NCI-H2081 (cell line): ENCODE measurements at places on chromosomes 7 and 10.

DNA sequence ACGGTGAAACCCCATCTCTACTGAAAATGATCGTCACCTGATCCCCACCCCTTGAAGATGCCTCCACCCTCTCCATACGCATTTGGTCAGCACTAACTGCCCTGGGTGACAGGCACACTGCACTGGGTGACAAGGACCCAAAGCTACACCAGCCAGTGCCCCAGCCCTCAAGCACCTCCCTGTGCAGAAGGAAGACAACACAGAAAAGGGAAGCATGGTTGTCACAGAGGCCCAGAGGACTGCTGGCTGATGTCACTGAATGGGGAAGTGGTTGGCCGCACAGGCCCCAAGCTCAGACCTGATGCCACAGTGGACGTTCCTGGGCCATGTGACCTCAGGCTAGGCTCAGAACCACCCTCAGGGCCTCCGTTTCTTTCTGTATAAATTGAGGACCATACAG, 4.2 kb upstream of the PILRA start:
- no peak for DNase-seq

DNA sequence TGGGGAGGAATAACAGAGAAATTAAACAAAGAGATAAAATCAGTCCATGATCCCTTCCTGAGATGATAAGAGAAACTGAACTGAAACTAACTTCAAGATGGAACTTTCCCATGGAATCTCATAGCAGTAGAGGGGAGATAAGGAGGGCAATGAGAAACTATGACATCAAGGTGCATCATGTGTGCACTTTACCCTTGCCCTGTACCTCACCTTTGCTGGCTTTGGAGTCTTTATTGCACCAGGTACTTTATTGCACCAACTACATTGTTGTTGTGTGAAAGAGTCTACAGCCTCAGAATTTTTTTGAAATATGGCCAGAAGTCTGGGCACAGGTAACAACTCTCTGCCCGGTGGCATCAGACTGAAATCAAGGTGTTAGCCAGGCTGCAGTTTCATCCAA, 11.2 kb upstream of the SMC3 start:
- DNase-seq = no peak

DNA sequence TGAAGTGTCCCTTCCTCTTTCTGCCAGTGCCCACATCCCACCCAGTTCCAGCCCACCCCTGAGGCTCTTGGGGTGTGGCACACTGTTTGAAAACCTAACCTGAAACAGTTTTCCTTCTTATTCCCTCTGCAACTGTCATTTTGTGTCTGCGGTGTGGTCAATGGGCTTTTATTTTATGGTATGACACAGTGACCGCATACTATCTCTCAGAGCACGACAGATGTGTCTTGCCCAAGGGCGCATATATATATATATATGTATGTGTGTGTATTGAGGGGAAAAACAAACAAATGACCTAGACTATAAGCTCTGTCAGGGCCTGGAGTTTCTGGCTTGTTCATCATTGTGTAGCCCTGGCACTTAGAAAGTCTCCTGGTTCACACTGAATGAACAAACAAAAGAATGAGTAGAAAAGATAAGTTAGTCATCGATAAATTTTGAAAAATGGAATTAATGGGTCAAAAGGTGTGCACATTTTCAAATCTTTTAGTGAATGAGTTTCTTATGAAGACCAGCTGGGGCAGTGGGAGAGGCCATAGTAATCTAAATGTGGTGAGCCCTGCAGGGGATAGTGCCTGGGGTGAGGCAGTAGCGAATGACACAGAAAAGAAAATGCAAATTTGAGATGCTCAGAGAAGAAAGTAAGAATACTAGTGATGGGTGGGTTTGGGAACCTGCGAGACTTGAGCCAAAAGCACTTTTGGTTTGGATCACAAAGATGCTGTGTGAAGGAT, 198.4 kb downstream of the SNX10 start:
- DNase-seq = no peak

- DNase-seq = no peak
These were observed 27.8 kb upstream of the ITGB8 start for GRCh38 chr7:20302891-20303290.

- peak; percentile 86 for DNase-seq
These were observed 1.2 kb upstream of the TMEM178B start for GRCh38 chr7:141072548-141073172.

- no peak for DNase-seq
These were observed 19.2 kb upstream of the SMO start for GRCh38 chr7:129169171-129169671.

DNA sequence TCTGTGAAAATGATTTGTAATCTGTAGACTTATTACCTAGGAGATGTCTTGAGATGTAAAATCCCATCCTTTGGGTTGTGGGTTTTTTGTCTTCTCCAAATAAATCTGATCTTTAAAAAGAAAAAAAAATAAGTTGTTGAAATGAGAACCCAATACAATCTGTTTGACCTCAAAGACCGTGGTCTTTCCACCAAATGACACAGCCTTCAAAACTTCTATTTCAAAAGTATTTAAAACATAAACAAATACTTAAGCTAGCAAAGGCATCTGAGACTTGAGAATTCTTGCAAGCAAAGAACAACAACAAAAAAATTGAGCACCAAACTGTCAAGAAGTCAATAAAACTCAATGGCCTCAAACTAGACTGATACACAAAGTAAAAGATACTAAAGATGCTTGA, 67.9 kb upstream of the HECW1 start:
- DNase-seq = no peak

GRCh38 chr7:143233816-143234532, 12.1 kb downstream of the TAS2R40 start:
- DNase-seq = no peak

DNA sequence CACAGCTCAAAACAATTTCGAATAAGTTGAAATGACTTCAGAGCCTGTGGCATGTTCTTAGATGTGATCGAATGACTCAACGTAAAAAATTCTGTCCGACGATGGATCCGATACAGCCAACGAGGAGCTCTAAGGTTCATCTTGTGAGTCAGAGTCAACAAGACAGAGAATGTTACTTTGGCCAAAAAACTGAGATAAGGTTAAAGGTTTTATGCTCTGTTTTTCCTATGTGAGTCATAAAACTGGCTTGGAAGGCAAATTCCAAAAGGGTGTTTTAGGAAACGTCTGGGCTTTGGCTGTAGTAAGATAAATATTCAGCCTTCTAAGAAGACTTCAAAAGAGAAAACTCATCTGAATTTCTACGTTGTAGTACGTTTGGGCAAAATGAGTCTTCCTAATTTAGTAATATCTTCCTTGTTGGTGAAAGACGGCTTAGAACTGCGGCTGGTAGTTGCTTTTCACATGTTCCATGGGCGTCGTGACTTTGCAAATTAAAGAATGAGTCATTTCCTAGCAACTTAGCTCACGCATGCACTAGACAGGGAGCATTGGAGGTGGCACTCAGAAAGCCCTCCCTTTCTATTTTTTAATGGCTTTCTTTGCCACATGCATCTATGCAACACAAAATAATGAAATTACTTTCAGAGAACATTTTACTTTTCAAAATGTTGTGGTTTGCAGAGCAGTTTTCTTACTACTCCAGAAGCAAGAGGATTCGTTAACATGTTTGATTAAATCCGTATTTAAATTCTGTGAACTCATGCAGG, 28.2 kb downstream of the PFKP start:
- no peak for DNase-seq

- peak; percentile 28 for DNase-seq
These were observed 860 bp downstream of the SEC31B start for GRCh38 chr10:100518761-100519241.

- no peak for DNase-seq
These were observed 200.9 kb downstream of the GRM3 start for GRCh38 chr7:86844608-86845007.

DNA sequence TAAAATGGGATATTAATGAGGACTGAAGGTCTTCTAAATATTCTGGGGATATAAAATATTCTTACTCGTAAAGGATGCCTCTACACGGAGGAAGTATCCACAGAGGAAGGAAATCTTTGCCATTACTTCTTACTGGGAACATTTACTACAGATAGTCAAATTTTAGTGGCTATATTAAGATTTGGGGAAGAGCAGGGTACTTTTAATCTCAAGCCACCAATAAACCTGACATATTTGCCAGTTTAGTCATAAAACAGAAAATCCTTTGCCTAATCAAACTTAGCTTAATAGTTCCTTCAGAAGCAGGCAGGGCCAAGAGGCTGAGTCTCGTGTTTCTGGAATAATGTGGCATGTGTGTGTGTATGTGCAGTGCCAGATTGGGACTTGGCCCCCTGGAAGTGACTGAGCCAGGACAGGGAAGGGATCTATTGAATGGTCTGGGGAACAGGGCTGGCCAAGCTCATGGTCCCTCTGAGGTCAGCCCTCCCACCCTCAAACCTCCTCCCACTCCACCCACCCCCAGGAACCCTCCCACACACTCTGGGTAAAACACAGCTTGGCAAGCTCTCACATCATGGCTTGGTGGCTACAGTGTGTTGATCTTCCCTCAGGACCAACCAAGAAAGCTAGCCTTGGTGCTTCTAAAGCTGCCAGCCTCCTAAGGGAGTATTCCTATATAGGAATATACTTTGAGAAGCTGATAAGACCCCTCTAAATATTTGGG, 1.6 kb upstream of the PIK3CG start:
- DNase-seq = no peak

DNA sequence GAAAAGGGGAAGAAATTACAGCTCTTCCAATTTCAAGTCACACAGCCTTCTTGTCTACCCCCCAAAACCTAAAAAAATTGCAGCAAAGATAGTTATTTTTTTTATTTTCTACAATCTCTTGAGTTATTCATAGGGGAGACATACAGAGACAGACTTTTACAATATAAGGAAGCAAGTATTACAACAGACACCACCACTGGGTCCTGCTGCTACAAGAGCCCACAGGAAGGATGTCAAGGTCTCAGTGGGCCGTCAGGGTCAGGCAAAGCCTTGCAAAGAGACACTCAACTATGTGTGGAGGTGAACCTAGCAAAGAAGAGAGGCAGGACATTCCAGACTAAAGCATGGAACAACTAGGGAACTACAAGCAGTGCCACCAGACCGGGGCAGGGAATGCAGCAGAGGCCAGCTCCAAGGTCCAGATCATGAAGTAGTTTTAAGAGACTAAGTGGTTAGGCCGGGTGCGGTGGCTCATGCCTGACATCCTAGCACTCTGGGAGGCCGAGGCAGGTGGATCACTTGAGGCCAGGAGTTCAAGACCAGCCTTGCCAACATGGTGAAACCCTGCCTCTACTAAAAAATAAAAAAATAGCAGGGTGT, 28.2 kb upstream of the ZCCHC24 start:
- no peak for DNase-seq

- no peak for DNase-seq
These were observed 124.6 kb upstream of the ZNF479 start for GRCh38 chr7:57256637-57257375.

- DNase-seq = no peak
These were observed 312.8 kb upstream of the NFE2L3 start for GRCh38 chr7:25839084-25839769.

GRCh38 chr7:106234425-106234824, 50.4 kb downstream of the NAMPT start:
- no peak for DNase-seq

GRCh38 chr7:150524018-150524417, 9.3 kb downstream of the GIMAP7 start:
- DNase-seq = no peak

- DNase-seq = no peak
These were observed 40.6 kb upstream of the NCAPG2 start for GRCh38 chr7:158745057-158745715.

- no peak for DNase-seq
These were observed 876.2 kb upstream of the AUTS2 start for GRCh38 chr7:68722044-68722443.

- DNase-seq = no peak
These were observed 214.8 kb downstream of the GLRX3 start for GRCh38 chr10:130350996-130351395.

GRCh38 chr7:47482013-47482875, 99.7 kb downstream of the TNS3 start:
- no peak for DNase-seq

GRCh38 chr7:23247046-23247602, 549 bp downstream of the GPNMB start:
- no peak for DNase-seq

- peak; percentile 51 for DNase-seq
These were observed 127.6 kb upstream of the RHOBTB1 start for GRCh38 chr10:61071580-61071979.

- DNase-seq = no peak
These were observed 116.4 kb downstream of the SORBS1 start for GRCh38 chr10:95444792-95445191.

DNA sequence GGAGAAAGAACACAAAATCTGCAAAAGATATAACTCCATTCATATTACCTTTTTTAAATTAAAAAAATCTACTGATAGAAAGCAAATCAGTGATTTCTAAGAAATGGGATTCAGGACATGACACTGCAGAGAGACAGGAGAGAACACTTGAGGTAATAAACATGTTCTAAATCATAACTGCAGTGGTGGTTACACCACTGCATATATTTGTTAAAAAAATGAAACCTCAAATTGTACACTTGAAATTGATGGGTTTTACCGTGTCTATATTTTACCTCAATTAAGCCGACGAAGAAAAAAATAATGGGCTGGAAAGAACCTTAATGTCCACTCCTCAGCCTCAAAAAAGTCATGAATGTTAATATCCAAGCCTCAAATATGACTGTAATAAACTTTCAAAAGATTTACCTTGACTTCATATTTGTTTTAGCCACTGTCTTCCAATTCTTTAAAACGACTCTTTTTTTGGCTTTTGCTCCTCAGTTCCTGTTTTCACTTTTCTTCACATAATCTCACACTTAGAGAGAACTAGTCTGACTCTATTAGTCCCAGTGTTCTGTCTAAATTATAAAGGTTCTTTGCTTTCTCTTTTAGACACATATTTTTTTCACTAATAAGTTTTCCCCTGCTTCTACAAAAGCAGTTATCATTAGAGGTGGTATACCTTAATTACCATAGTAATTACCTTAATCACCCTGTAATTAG, 502.4 kb downstream of the GRM8 start:
- DNase-seq = no peak

GRCh38 chr7:108454674-108455550, 1.3 kb downstream of the NRCAM start:
- DNase-seq = peak; percentile 81

- no peak for DNase-seq
These were observed 590.6 kb downstream of the PTPRN2 start for GRCh38 chr7:157997080-157997440.

- DNase-seq = no peak
These were observed 614.9 kb upstream of the FZD8 start for GRCh38 chr10:36256948-36257356.

DNA sequence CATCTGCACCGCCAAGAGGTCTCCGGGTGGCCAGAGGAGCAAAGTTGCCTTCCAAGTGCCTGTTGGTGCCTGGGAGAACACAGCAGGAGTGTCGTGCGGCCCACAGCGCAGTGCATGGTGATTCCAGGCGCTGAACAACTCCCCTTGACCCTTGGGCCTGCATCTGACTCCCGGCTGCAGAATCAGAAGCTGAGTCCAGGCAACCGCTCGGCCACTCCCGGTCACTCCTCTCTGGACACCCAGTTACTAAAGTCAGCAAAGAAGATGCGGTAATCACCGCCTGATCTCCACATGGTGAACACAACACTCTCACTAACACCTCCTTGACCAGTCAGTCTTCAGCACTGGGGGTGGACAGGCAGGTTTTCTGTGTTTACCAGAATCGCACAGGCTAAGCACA, 35.5 kb downstream of the SCD start:
- DNase-seq = no peak
